ENCODE measurements at places on chromosomes 2 and 18. TPM values are rescaled to one million over a fixed set of nuclear protein-coding genes. Genes with fewer than 3 reads are reported as not detected.

The ANKRD36C gene
- total RNA-seq = 44.4 TPM

The NTSR2 gene
- total RNA-seq = not detected

The CDH20 gene
- total RNA-seq = 1.6 TPM

The TMEM163 gene
- total RNA-seq = 0.95 TPM

The CFC1 gene
- total RNA-seq = not detected

GRCh38 chr2:11835403-11835802 lies 89.0 kb downstream of the LPIN1 start:
- H3K27me3 ChIP-seq = no peaks in the 10 kb centered on the region
- no peaks in the 10 kb centered on the region for H3K36me3 ChIP-seq
- DNase-seq = no peak
- peaks cover 18% of the 10 kb centered on the region for H3K4me1 ChIP-seq
- H3K4me3 ChIP-seq = no peak overlapping the region

DNA sequence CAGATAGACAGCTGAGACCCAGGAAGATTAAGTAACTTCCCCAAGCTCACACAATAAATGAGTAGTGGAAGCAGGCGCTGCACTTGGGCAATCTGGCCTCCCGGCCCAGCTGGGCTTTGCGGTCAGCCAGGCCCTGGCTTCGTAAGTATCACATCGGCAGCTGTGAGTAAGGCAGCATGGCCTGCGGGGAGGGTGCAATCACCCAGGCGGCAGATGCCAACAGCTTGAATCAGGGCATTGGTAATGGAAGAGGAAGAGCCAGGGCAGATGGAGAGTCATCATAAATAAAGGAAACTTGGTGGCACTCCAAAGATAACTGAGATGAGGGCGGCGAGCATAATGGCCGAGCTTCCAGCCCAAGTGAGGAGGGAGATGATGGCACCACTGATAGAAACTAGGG lies 217.9 kb upstream of the PID1 start:
- H3K4me1 ChIP-seq = peaks cover 11% of the 10 kb centered on the region
- no peak for DNase-seq
- H3K27me3 ChIP-seq = no peaks in the 10 kb centered on the region
- no peak overlapping the region for H3K4me3 ChIP-seq

DNA sequence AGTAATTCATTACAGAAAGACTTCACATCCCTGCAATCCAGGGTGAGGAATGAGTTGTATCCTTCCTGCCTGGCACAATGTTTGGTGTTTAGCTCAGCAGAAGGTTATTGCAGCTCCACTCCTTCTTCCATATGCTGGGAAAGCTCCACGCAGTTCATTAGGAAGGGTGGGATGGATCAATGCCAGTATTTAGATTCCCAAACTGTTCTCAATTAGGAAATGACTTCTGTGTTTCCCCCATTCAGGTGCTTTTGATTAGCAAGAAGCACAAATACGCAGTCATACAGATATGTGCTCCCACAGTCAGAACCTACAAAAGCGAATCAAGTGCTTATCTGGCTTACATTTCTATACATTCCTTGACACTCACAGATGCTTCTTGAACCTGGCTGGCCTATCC lies 340.6 kb downstream of the NYAP2 start:
- H3K27me3 ChIP-seq = no peaks in the 10 kb centered on the region
- no peak overlapping the region for H3K4me3 ChIP-seq
- no peak for DNase-seq
- no peaks in the 10 kb centered on the region for H3K4me1 ChIP-seq
- no peak overlapping the region for H3K27ac ChIP-seq

GRCh38 chr2:225814554-225814953 lies 415.0 kb downstream of the NYAP2 start:
- H3K36me3 ChIP-seq = no peaks in the 10 kb centered on the region
- no peak overlapping the region for H3K27ac ChIP-seq
- no peaks in the 10 kb centered on the region for H3K4me1 ChIP-seq
- no peaks in the 10 kb centered on the region for H3K27me3 ChIP-seq
- H3K4me3 ChIP-seq = no peak overlapping the region
- DNase-seq = no peak

GRCh38 chr2:137964066-137964858 lies at the start of gene HNMT:
Gene HNMT (plus strand): TSS chr2:137964473. CDS start chr2:137964492, 19 bp downstream.
- peak; percentile 55 for DNase-seq
- H3K4me1 ChIP-seq = peaks cover 19% of the 10 kb centered on the region
- no peaks in the 10 kb centered on the region for H3K36me3 ChIP-seq
- peak within 1 kb of the TSS; percentile 3 for H3K4me3 ChIP-seq
- no peaks in the 10 kb centered on the region for H3K27me3 ChIP-seq
- peak within 1 kb of the TSS; percentile 14 for H3K27ac ChIP-seq

GRCh38 chr18:75250471-75250821 lies 39.8 kb downstream of the TSHZ1 start:
- H3K36me3 ChIP-seq = no peaks in the 10 kb centered on the region
- H3K27me3 ChIP-seq = no peaks in the 10 kb centered on the region
- H3K27ac ChIP-seq = no peak overlapping the region
- no peaks in the 10 kb centered on the region for H3K4me1 ChIP-seq

DNA sequence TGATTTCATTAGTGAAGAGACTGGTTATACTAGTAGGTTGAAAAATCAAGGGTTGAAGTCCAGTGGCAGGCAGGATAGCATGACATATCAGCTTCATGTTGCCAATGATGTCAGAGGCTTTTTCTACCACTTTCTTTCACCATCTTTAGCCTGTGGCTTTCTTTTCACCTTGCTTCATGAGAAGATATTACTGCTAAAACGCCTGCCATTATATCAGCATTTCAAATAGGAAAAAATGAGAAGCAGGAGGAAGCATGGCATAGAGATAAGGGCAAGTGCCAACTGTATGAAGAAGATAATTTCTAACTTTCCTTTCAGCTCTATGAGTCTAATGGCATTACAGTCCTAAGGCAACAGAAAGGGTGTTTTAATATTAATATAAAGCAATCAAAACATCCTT lies 270.2 kb upstream of the SYT4 start:
- no peak overlapping the region for H3K4me3 ChIP-seq
- no peaks in the 10 kb centered on the region for H3K27me3 ChIP-seq
- no peaks in the 10 kb centered on the region for H3K36me3 ChIP-seq
- no peak overlapping the region for H3K27ac ChIP-seq
- H3K4me1 ChIP-seq = no peaks in the 10 kb centered on the region

DNA sequence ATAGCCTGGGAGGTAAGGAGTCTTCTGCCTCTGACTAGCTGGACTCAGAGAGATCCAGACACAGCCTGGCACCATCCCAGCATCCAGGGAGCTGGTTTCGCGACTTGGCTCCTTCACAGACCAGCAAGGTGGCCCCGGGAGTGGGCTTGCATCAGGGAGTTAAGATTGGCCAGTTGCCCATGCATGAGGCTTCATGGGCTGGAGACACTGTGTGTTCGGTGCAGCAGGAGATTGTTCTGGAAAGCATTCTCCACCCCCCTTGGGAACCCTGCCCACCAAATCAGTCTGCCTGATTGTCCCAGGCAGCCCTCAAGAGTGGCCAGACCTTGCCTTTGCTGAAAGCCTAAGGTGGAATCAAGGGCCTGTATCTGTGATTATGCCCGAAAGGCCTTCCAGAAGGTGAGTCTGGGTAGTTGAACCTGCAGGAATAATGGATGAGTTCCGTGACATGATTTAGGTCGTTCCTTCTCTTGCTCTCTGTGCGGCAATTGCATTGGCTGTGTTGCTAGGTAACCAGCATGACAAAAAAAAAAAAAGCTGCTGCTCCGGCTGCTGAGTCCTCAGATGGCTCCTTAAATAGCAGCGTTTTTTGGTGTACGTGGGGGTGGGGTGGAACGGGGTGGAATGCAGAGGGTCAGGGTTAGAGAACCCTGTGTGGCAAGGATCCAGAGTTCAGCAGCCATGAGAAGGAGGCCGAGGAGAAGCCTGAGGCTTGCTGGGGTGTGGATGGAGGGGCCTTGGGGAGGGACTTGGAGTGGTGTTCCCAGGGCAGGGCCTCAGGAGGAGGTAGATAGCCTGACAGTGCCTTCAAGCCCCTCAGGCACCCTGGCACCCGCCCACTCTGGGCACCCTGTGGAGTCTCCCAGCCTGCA lies 93.0 kb upstream of the MCFD2 start:
- no peak overlapping the region for H3K4me3 ChIP-seq

- no peak overlapping the region for H3K4me3 ChIP-seq
- H3K4me1 ChIP-seq = no peaks in the 10 kb centered on the region
- H3K27me3 ChIP-seq = no peaks in the 10 kb centered on the region
These were observed 201.2 kb downstream of the SUCLG1 start for GRCh38 chr2:84257831-84258230.
